ENCODE measurements at places on chromosomes 16 and 17.

DNA sequence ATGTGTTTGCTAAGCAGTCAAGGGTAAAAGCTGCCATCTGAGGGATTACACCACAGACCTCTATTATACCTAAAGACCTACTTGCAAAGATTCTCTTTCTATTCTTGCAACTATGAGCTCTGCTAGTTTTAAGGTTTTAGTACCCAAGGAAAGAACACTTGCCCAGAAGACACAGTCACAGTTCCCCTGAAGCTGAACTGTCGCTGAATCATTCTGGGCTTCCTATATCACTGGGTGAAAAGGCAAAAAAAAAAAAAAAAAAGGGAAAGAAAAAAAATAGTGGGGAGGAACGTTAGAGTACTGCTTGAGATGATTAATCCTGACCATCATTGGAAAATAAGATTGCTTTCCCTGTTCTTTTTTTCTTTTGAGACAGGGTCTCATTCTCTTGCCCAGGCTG, 37.9 kb downstream of the LYRM1 start:
- no peak for DNase-seq

- DNase-seq = no peak
These were observed at the start of gene SEPTIN12 for GRCh38 chr16:4787627-4788482. Gene SEPTIN12, minus strand, starts transcription at chr16:4788345. Its CDS starts 700 bp downstream, at chr16:4787645.

GRCh38 chr17:32523827-32524552, 37.2 kb downstream of the CDK5R1 start:
- DNase-seq = peak; percentile 69

- DNase-seq = no peak
These were observed 7.5 kb upstream of the ARMC5 start for GRCh38 chr16:31451681-31452351.

DNA sequence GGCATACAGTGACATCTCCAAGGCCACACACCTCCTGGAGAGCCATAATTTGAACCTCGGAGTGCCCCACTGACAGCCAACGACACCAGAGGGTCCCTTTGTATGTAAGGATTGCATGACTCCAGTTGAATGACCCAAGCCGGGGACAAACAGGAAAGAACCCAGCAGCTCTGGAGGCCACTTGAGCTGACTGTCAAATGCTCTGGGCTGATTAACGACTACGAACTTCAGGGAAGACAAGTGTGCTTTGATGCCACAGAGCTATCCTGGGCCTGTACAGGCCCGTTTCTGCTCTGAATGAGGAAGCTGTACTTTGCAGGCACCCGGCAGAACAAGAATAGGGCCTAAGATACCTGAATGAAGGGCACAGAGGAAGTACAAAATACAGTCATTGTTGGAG, 404.6 kb downstream of the SLC39A11 start:
- DNase-seq = no peak

GRCh38 chr17:34241062-34241461, 14.0 kb upstream of the CCL2 start:
- no peak for DNase-seq

DNA sequence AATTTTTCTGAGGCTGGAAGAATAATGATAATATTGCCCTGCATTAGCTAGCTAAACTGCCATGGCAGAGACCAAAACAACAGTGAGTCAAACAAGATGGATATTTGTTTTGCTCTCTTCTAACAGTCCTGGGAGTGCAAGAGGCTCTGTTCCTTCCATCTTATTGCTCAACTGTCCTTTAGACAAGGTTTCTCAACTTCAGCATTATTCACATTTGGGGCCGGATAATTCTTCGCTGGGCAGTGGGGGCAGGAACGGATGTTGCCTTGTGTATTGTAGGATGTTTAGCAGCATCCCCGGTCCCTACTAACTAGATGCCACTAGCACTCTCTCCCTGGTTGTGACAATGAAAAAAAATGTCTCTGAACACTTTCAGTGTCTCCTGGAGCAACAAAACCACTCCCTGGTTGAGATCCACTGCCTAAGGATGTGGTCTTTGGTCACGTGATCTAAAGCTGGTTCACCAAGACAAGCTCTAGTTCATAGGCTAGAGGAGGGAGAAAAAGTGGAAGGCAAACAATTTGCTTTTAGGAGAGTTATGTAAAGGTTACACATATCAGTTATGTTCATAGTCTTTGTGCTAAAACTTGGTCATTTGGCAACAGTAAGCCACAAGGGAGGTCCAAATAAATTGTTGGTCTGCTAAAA, 144.4 kb downstream of the PCTP start:
- no peak for DNase-seq

DNA sequence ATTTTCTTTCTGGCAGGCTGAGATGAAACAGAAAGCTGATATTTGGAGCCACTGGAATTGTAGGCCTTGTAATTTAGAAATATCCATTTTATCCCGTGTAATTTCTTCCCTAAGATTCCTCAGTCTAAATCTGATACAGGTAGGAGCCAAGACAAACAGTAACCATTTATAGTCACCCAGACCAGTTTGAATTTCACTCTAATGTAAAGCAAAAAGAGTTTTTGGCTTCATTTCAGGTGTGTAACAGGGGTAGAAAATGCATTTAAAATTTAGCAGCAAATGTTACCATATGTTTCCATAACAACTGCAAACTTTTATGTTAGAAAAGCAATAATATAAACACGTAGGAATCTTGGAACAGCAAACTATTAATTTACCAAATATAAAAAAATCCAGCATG, 249.4 kb downstream of the FTO start:
- no peak for DNase-seq

DNA sequence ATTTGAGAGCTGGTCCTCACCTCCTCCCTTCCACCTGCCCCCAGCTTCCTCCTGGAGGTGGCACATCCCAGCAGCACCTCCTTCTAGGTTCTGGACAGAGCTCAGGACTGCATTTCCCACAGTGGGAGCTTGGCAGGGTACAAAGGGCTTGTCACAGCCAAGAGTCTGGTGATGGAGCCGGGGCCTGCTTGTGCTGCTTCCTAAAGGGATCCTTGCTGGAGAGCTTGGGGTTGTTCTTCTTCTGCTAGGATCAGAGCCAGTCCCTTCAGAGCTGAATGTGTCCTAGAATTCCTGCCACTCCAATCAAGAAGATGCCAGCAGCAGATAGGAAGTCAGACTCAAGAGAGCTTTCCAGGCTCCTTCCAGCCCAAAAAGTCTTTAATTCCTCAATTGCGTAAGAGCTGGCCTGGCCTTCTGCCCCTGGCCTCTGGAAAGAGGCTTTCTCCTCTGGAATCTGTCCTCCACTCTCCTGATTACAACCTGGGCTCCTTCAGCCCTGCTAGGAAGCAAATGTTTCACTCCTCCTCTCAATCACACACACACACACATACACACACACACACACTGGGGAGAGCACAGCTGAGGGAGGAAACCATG, 4.4 kb downstream of the CD300E start:
- no peak for DNase-seq

- DNase-seq = no peak
These were observed 236.4 kb downstream of the HS3ST3A1 start for GRCh38 chr17:13365331-13365730.

DNA sequence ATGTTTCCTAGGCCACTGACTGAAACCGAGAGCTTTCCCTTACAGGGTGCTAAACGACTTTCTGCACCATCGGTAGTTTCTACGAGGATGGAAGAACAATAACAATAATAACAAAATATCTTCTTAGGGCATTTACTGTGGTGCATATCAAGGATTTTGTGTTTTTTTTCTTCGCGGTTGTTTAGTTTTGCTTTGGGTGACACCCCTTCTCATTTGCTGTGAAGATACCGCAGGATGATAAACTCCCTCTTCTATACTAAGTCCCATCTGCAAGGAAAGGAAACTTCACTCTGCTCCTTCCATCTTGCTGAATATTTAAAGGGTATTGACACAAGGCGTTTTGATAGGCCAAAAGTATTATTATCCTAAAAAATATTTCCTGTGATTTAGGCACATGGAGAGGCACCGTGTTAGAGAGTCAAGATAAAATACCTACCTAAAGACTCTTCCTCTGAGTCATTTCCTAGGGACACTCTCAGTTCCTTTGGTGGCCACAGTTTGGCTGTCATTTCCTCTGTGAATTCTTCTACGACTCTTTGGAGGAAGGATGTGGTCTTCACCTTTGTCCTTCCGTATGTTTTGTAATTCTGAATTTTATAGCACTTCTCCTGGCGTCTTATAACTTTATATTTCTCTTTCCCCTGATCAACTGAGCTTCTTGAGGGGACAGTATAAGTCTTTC, 318.8 kb downstream of the CDH13 start:
- DNase-seq = no peak

DNA sequence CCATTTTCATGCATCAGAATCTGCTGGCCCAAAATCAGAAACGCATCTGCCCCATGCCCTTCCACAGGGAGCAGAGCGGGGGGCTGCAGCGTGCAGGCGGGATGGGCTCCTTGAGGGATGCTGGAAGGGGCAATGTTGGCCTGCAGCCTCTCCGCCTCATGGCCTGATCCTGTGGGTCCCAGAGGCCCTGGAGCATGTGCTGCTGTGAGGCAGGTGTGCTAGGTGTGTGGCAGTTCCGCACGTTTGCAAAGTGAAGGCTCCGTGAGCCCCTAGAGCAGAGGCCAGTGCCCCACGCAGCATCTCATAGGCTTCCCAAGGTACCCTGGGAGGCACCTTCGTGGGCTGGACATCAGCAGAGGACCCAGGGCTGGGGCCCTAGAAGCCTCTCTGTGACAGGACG, 36.4 kb upstream of the CDH15 start:
- DNase-seq = no peak

- peak; percentile 83 for DNase-seq
These were observed at the start of gene MOSMO for GRCh38 chr16:22007509-22008214. Gene MOSMO, plus strand, starts transcription at chr16:22008111. Its CDS starts 191 bp downstream, at chr16:22008302.

DNA sequence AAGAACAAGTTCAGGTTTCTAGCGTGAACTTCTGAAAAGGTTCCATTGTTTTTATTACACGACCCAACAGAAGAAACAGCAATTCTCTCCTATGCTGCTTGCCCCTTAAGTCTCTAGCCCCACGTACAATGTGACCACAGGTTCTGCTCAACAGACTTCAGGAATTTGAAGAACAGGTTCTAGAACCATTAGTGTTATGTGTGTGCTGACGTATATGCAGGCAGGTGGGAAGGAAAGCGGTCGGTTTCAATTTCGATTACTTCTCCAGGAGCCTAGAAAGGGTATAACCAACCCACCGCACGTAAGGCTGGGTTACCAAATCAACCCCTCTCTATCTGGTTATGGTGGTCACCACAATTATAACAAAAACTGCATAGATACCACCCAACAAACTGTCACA, 39.4 kb downstream of the XPO6 start:
- DNase-seq = no peak

DNA sequence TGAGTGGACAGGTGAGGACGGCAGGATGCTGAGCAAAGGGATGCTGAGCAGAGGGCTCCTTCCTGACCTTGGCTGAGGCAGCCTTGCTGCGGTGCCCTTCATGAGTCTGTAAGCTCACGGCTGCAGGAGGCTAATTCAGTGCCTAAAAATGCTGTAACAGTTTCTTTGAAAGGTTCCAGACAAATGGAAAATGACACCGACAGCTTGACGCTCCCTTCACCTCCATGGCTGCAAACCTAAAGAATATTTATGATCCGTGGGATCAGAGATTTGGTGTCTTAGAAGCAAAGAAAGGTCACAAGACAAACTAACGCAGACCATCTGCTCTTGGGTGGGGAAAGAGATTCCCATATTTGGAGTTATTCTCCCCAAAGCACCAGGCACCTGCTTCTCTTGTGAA, 28.0 kb downstream of the TOM1L2 start:
- no peak for DNase-seq

DNA sequence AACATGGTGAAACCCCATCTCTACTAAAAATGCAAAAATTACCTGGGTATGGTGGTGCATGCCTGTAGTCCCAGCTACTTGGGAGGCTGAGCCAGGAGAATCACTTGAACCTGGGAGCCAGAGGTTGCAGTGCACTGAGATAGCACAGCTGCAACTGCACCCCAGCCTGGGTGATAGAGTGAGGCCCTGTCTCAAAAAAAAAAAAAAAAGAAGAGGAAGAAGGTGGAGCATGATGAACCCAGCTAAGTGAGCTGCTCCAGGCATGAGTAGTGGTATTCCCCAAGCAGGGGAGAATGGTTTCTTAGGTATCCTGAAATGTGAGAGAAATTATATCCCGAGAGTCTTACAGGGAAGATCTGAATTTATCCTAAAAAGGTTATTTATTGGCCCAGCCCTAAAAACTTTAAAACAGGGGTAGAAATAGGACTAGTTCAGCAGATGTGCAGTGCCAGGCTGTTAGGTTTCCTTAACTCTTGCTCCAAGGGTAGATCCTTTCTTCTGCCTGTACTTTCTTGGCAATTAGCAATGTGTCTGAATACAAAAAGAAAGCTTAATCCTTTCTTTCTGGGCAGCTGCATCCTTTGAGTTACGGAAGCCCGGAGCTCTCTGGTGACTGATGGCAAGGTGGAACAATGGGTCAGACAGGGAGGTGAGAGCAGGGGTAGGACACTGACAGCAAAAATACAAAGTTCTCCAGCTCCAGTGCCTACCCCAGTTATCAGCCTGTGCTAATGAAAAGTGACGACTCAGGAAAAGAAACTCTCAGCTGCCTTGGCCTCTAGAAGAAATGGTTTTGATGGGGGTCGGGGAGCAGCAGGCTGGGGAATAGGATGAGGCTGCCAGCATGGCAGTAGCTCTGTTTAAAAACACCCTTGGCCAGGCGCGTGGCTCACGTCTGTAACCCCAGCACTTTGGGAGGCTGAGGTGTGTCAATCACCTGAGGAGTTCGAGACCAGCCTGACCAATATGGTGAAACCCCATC, 36.5 kb upstream of the TOB1 start:
- DNase-seq = no peak

DNA sequence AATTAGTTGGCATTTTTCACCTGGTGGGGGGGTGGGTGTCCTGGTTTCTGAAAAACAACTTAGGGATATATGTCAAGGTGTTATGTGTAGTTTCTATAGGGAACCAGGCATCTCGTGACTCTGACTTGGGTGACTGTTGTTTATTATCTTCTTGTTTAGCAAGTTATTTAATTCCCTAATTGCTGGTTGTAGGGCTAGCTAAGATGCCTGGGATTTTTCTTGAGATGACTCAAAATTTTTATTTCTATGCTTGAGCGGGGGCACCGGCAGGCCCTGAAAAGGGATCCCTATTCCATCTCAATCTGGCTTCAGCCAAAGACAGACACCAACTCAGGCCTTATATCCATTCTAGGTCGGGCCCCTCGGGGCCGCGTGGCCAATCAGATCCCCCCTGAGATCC, 3.2 kb downstream of the DPH1 start:
- DNase-seq = no peak

- DNase-seq = no peak
These were observed 454.9 kb downstream of the SOX9 start for GRCh38 chr17:72575542-72576233.

GRCh38 chr16:7335991-7336634, 3.5 kb downstream of the RBFOX1 start:
- no peak for DNase-seq

DNA sequence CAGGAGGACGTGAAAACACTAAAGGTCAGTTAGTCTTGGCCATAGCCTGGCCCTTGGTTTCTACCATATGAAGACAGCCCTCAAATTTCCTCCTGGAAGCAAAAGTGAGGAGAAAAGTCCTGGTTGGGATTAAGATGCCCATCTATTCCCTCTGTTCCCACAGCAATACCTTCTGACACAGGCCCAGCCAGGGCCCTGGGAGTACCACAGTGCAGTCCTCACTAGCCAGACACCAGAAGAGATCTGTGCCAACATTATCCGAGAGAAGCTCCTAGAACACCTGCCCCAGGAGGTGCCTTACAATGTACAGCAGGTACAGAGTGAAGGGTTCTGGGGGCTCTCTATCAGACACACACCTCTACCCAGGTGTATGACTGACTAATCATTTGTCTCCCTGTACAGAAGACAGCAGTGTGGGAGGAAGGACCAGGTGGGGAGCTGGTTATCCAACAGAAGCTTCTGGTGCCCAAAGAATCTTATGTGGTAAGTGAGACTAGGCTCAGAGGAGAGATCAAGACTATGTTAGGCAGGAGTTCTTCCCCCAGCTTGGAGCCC, 4.1 kb downstream of the ERAL1 start:
- no peak for DNase-seq

GRCh38 chr16:16183562-16183961, 39.7 kb downstream of the ABCC6 start:
- no peak for DNase-seq
